ENCODE measurements at places on chromosomes 7 and 10. TPM values are rescaled to one million over a fixed set of nuclear protein-coding genes. Genes with fewer than 3 reads are reported as not detected.
A peak's percentile ranks its signal among the peaks of the same experiment; 100 is the strongest.

Gene FANK1
- 0.92 TPM for total RNA-seq

- DNase-seq, result no peak
Measured at GRCh38 chr7:148391591-148391990, 199.0 kb upstream of the C7orf33 start.

DNA sequence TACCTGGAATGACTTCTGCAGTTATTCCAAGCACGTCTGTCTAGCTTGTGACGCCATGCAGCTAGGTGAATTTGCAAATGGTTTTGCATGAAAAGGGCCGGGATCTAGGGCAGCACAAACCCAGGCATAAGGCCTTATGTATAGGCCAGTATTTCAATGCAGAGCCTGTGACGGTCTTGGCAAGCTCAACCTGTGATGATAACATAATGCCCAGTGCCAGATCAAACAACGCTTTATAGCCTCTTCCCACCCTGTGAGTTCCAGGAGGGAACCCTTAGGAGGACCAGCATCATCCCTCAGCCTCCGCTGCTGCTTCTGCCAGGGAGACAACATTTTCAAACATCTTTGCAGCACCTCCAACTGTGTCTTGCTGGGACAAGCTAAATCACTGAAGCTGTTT lies 390.7 kb downstream of the INHBA start:
- no peak for DNase-seq

DNA sequence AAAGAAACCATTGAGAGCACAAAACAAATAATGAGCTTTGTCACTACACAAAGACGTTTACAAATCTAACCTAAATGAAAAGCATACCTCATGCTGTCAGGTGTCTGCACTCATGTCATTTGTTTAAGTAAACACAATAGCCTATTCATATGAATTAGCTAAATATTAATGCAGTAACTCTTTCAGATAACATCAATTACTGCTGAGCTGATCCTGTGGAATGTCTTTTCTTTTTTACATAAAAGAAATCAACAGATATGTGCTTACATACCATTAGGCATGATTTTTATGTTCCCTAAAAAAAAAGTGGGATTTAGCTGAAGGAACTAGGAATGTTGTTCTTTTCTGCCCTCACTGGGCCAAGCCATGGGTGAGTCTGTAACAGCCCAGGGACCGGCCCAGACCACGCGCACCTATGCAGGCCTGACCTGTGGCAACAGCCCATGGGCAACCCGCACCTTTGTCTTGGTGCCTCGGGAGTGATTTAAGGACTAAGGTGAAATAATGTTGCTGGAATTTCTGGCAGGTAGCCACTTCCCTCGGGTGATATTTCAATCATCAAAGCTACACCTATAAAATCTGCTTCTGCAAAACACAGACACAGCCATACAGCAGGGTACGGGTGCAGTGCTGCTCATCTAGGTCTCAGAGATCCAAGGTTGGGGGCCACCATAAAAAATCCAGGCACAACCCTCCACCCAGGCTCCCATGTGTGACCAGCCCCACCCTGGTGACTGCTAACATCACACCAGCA lies 44.6 kb downstream of the FGFR2 start:
- DNase-seq, result no peak

DNA sequence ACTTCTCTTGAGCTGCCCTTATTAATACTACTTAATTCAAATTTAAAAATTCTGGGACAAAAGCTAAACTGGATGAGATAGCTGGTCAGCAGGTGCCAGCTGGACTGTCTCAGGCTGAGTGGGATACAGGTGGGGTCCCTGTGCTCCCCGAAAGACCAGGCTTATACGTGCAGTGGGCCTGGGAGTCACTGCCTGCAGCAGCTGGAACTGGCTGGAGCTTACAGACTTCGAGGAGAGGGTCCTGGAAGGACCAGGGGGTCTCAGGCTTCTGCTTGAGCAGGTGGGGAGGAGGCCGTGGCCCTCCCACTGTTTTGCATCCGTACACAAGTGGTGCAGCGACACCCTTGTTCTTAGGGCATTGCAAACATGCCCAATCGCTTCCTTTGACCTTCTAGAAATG lies 203.7 kb downstream of the GLRX3 start:
- no peak for DNase-seq

GRCh38 chr7:251005-251404 lies 39.0 kb upstream of the FOXL3 start:
- DNase-seq, result no peak

Gene IDI2
- not detected for total RNA-seq

GRCh38 chr10:110641256-110641655 lies 2.9 kb upstream of the RBM20 start:
- DNase-seq, result peak; percentile 56

GRCh38 chr7:133391206-133391605 lies 138.3 kb downstream of the EXOC4 start:
- DNase-seq, result no peak

DNA sequence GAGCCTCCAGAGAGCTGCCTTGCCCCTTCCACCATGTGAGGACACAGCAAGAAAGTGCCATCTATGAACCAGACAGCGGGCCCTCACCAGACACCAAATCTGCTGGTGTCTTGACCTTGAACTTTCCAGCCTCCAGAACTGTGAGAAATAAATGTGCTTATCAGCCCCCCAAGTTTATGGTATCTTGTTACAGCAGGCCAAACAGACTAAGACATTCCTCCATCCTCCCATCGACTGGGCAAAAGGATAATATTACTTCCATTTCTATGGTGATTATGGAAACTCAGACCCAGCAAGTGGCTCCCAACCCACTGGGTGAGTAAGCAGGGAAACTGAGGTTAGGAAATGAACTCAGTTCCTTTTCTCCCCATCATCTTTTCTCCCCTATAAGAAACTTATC lies 288.4 kb downstream of the KCNMA1 start:
- DNase-seq, result no peak

GRCh38 chr7:151330181-151330580 lies 11.4 kb upstream of the NUB1 start:
- no peak for DNase-seq

- no peak for DNase-seq
Measured at GRCh38 chr7:100466653-100467605, 2.9 kb upstream of the SPACDR start.

GRCh38 chr7:13949445-13949844 lies 40.0 kb downstream of the ETV1 start:
- no peak for DNase-seq

DNA sequence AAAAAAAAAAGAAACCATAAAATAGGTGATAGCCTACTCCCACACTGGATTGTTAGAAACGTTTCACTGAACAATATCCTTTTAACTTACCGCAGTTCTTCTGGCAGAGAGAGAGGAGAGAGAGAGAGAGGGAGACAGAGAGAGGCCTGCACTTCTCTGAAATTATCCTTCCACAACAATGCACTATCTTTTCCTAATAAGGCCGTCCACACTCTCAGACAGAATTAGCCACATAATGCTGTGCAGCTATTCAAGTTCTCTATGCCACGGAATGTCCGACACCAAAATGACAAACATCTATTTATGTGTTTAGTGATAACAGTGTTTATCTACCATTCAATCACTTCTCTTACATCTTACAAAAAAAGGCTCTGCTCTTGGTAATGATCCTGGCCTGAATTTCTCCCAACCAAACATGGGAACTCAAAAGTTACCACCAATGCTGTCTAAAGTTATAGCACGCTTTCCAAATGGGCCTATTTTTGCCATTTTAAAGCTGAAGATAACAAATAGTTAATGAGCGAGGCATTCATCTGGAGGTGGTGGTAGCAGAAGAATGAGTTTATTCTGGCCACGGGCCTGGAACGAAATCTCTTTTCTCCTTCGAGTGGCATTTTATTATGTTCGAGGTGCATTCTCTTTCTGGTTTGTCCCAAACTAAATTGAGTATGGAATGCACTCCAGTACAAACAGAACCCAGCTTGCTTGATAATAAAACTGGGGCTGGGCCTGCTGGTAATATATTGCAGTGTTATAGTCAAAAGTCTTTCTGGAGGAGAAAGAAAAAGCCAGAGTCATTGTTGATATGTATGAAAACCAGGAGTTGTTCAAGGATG lies 160.2 kb upstream of the SVIL start:
- no peak for DNase-seq

Gene ATOH7
- not detected for total RNA-seq

DNA sequence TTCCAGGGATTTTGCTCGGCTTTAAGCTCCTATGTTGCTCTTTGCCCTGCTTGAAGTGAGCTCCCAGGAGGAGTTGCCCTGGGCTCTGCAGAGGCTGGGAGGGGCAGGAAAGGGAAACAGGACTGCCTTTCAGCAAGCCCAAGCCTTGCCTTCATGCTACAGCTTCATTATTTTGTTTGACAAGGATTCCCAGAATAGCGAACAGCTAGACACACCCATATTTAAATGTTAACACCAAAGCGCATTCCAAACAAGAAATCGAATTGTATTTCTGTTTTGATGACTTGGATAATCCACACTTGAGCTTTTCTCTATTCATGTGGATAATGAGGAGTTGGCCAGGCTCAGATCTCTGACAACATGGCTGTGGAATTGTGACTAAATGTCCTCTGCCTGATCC lies 6.3 kb downstream of the KIAA1217 start:
- DNase-seq, result no peak
